Smooth muscle cell of the brain vasculature (primary cell): ENCODE measurements at places on chromosomes 16 and 17.

- DNase-seq: no peak
Measured at GRCh38 chr17:15269780-15270089, 4.6 kb upstream of the PMP22 start.

- no peak for DNase-seq
Measured at GRCh38 chr16:79288066-79288465, 312.5 kb downstream of the MAF start.

DNA sequence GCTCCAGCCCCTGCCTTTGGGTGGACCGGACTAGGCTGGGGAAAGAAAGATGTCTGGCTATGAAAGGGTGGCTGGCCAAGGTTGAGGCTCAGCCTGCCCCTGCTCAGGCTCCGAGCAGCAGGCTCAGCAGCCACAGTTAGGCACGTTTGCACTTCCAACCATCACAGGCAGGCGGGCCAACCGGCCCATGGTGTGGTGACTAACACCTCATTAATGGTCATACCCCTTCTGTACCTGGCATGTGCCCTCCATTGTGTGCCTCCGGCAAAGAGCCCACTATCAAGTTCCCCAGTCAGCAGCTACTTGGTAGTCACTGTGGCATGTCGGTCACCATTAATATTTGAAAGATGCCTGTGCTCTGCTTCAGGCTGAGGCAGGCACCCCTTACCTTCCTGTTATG lies 6.7 kb downstream of the TBC1D24 start:
- DNase-seq: no peak

- DNase-seq: no peak
Measured at GRCh38 chr17:57482657-57483056, 226.3 kb downstream of the MSI2 start.
